ENCODE measurements at places on chromosomes 5 and 9. TPM values are rescaled to one million over a fixed set of nuclear protein-coding genes. Genes with fewer than 3 reads are reported as not detected.

- no peak overlapping the region for H3K27ac ChIP-seq
- no peaks in the 10 kb centered on the region for H3K36me3 ChIP-seq
- DNase-seq: no peak
These were observed 338.2 kb downstream of the NFIB start for GRCh38 chr9:13975611-13976290.

DNA sequence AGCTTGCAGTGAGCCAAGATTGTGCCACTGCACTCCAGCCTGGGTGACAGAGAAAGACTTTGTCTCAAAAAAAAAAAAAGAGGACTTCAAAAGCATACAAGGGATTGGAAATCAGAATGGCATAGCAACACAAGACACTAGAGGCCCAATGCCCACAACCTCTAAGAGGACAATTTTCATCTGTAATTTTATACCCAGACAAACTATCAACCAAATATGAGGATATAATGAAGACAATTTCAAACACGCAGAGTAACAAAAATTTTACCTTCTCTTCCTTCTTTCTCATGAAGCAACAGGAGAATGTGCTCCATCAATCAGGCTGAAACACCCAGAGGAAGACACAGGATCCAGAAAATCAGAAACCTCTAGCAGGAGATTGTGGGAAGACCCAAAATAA is 46.8 kb downstream of the GCNT4 start:
- no peak for DNase-seq
- H3K4me1 ChIP-seq: no peaks in the 10 kb centered on the region
- H3K27me3 ChIP-seq: no peaks in the 10 kb centered on the region
- H3K4me3 ChIP-seq: no peak overlapping the region

SMC2 gene
- 6.1 TPM for polyA plus RNA-seq

DNA sequence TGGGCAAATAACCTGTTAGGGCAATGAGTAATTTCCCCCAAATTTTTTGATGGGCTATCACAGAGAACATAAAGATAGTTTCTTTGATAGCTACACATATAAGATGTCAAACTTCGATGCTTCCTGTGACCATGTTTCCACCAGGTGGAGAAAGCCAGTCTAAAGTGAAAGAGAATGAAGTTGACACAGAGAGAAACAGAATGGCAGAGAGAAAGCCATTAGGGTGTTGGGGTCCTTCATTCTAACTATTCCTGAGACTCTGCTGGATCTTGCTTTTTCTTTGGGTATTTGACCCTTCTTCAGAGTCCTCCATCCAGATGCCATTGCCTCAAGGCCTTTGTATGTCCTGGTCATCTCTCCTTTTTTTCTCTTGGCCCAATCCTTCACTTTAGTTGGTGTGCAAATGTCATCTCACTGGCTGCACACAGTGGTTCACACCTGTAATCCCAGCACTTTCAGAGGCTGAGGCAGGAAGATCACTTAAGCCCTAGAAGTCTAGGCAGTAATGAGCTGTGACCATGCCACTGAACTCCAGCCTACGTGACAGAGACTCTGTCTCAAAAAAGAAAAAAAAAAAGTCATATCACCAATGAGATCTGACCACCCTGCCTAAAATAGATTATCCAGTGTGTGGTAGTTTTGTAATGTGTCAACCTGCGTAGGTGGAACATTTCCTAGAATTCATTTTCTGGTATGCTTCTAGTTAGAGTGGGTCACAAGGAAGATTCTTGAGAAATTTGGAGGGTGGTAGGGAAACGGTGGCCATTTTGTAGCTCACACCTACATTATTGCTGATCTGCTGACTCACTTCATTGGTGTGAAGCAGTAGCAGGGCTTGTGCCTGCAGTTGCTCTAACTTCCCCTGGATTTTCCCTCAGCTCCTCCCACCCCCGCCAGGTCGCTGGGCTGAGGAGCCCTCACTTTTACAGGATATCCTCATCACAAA is 20.8 kb upstream of the KIF2A start:
- no peaks in the 10 kb centered on the region for H3K36me3 ChIP-seq
- H3K27me3 ChIP-seq: no peaks in the 10 kb centered on the region
- no peak for DNase-seq
- H3K4me3 ChIP-seq: no peak overlapping the region

- H3K36me3 ChIP-seq: no peaks in the 10 kb centered on the region
- H3K27ac ChIP-seq: no peak overlapping the region
- no peaks in the 10 kb centered on the region for H3K27me3 ChIP-seq
- H3K4me1 ChIP-seq: no peaks in the 10 kb centered on the region
- no peak overlapping the region for H3K4me3 ChIP-seq
These were observed 43.9 kb downstream of the CRB2 start for GRCh38 chr9:123399803-123400378.

SNAPC4 gene
- polyA plus RNA-seq: 21.2 TPM
